ENCODE measurements at places on chromosomes 7 and 10.

GRCh38 chr7:36925207-36925606, 200.9 kb upstream of the AOAH start:
- DNase-seq: no peak

- DNase-seq: no peak
These were observed 40.5 kb downstream of the PWWP2B start for GRCh38 chr10:132437541-132437950.

DNA sequence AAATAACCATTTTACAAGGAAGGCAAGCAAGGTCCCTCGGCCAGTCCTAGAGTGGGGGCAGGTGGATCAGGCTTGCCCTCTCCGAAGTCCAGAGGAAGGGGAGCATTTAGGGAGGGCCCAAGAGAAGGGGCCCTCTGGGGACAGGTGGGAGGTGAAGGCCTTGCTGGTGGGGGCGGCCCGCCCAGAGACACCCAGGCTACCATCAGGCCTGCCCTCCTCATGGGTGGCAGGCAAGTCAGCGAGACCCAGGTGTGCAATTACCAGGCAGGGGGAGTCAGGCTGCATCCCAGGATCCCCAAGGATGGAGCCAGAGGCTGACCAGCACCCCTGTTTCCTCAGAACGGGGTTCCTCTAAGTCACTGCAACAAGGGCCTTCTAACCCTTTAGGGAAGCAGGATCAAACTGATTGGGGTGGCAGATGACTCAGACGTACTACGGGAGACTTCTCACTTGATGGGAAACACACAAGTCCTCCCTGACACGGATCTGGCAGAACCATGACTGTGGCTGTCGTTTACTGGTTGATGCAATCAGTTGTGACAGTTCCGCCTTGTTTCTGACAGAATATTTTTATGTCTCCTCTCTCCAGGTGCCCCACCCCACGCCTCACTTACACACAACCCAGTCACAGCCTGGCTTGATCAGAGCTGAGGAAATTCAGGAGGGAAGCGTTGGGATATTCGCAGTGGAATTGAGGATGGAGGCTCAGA, 8.2 kb downstream of the LOXL4 start:
- no peak for DNase-seq

GRCh38 chr10:79422178-79422892, 23.1 kb downstream of the ZCCHC24 start:
- no peak for DNase-seq

GRCh38 chr7:54946764-54947163, 72.1 kb upstream of the EGFR start:
- DNase-seq: no peak

DNA sequence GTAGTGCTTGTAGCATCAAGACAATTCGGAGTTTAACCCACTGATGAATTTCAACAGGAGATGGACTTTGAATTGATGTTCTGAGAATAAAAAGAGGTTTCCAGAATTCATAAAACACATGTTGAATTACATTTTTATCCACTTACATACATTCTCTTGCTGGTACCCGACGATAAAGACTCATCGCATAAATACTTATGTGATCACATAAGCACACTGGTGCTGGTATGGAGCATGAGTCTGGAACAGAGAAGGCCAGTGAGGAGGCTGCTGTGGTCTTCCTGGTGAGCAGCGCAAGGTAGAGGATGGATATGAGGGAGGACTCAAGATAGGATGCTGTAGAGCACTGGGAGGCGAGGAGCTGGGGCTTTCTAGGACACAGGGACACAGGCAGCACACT, 109.0 kb downstream of the RNF216 start:
- DNase-seq: no peak

DNA sequence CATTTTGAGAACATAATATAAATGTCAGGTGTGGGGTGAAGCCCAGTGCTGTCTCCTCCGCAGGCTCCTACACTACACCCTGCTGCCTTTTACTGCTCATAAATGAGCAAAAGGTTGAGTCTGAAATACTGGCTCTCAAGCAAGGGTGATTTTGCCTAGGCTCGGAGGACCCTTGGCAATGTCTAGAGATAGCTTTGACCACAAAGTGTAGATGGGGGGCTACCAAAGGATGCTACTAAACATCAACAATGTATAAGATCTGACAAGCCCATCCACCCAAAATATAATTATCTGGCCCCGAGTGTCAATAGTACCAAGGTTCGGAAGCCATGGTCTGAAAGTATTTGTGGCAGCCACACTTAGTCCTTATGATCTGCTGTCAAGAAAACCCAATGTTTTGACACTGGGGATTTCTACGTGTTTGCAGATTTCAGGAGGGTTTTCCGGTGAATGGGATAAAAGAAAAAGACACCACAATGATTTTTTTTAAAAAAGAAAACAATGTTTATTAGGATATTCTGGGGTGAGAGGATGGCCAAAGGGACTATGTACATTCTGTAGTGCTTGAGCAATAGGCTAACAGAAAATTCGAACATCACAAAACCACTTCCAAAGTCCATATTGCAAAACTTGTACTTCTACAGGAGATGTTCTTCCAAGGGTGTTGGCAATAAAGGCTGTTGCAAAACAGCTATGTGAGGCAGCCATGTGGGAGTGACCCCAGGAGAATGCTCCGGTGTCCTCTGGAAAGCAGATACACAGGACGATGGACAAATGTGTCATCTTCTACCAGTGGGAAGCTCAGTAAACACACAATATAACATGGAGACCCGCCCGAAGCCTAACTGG, 216.3 kb downstream of the GFRA1 start:
- DNase-seq: no peak

- no peak for DNase-seq
These were observed 486.3 kb upstream of the PCDH15 start for GRCh38 chr10:55287346-55287745.

DNA sequence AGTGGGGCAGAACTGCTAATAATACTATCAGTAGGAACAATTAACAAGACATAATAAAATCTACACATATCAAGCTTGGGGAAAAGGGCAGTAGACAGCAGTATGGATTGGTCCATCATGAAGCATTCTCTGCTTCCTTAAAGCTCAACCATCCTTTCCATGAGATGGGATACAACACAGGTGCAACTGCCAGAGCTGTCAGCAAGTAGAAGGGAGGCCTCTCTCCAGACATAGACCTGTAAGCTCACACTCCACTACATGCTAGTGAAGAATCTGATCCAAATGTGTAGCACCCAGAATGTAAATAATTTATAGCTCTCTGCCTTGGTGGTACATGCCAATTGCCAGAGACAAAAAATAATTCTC, 41.5 kb upstream of the ANAPC16 start:
- DNase-seq: no peak

- no peak for DNase-seq
These were observed 72.2 kb downstream of the CHST15 start for GRCh38 chr10:124020981-124021815.
